Subcutaneous adipose tissue (tissue), 4 donors: ENCODE measurements at places on chromosomes 16 and 17. TPM values are rescaled to one million over a fixed set of nuclear protein-coding genes. Genes with fewer than 3 reads are reported as not detected.

The EPX gene
- not detected for total RNA-seq

The KLHL10 gene
- total RNA-seq = not detected

The KRT33B gene
- not detected for total RNA-seq

The RUNDC3A gene
- 0.51 TPM for total RNA-seq

The MEIOB gene
- not detected for total RNA-seq

The CLEC19A gene
- total RNA-seq = not detected

The PPY gene
- not detected for total RNA-seq

The MYH1 gene
- total RNA-seq = not detected

The NEUROD2 gene
- not detected for total RNA-seq

The HSD11B2 gene
- 1.3 TPM for total RNA-seq

The ABCA6 gene
- total RNA-seq = 220 TPM

The RNF135 gene
- total RNA-seq = 55.4 TPM

The USP32 gene
- total RNA-seq = 79.5 TPM

The UTS2R gene
- not detected for total RNA-seq

The SMCR8 gene
- total RNA-seq = 15.2 TPM

The TAOK1 gene
- 72.8 TPM for total RNA-seq

The CRHR1 gene
- total RNA-seq = not detected

The USH1G gene
- not detected for total RNA-seq

The ADCY7 gene
- 42.3 TPM for total RNA-seq

The TSNAXIP1 gene
- total RNA-seq = 1.0 TPM

The ITGB4 gene
- 5.1 TPM for total RNA-seq

The PHOSPHO1 gene
- not detected for total RNA-seq

The CTU2 gene
- total RNA-seq = 3.9 TPM

The TEX19 gene
- not detected for total RNA-seq

The DYNLL2 gene
- 12.2 TPM for total RNA-seq

The SCO1 gene
- 12.8 TPM for total RNA-seq

The NPIPB2 gene
- total RNA-seq = 13.0 TPM

The ATP1B2 gene
- total RNA-seq = not detected

The RNU2-1 gene
- not detected for total RNA-seq

The TPSG1 gene
- total RNA-seq = not detected

The CCL4 gene
- 3.1 TPM for total RNA-seq

The PRR35 gene
- not detected for total RNA-seq

The KRTAP4-12 gene
- total RNA-seq = not detected

The ACSM2A gene
- not detected for total RNA-seq

The ZNF286A gene
- total RNA-seq = 16.0 TPM

The ABCA10 gene
- total RNA-seq = 22.2 TPM

The NOXO1 gene
- total RNA-seq = not detected

The CCDC78 gene
- not detected for total RNA-seq

The PAGR1 gene
- 17.5 TPM for total RNA-seq

The PRAC2 gene
- not detected for total RNA-seq

The SRCIN1 gene
- total RNA-seq = 4.9 TPM

The EME1 gene
- total RNA-seq = 0.88 TPM

The KRTAP2-2 gene
- total RNA-seq = not detected

The CDH1 gene
- total RNA-seq = 0.98 TPM

The TANGO6 gene
- total RNA-seq = 16.3 TPM

The GGNBP2 gene
- 87.4 TPM for total RNA-seq
